ENCODE measurements at places on chromosomes 6 and 20.

- DNase-seq = no peak
Observed at GRCh38 chr6:53741034-53741823, 53.6 kb upstream of the LRRC1 start.

- no peak for DNase-seq
Observed at GRCh38 chr6:169971081-169971861, 219.8 kb downstream of the ERMARD start.

DNA sequence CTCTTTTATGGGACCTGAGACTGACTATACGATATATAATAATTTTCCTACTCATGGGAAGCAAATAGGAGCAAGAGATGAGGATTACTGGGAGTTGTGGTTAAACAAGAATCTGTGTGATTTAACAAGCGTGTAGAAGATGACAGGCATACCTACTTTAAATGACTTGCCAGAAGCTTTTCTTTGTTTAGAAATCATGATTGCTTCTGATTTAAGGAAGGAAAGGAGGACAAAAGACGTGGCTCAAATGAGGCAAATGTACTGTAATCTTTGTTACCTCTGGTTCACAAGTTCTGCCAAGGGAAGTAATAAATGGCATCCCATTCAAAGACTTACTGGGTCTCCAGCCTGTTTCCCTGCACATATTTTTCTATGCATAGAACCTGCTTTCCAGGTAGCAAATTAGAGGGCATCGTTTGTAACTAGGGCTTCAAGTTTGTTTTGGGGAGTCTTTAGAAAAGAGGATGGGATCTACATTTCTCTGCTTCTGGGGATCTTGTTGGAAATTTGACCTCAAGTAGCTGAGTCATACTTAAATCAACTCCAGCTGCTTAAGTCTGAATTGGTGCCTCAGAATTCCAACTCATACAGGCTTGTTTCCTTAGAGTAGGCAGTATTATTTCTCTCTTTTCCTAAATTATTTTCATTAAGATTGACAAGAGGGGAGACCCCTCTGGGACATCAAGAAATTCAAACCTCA is 2.9 kb upstream of the TRMT11 start:
- peak; percentile 11 for DNase-seq

DNA sequence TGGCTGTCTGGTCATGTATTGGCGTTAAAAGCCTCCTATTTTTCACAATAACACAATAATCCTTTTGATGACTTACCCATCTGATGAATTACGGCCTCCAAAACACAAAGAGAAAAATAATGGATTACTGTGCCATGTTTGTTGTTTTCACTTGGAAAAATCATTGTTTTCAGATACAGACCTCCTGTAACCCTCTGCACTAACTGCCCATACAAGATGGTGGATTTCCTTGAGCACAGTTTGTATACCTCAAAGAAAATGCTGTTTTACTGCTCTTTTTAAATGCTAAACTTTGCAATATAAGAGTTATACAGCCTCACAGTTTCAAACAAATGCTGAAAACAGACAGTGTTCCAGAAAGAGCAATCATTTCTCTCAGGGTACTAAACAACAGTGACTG is 61.0 kb downstream of the SMLR1 start:
- no peak for DNase-seq

DNA sequence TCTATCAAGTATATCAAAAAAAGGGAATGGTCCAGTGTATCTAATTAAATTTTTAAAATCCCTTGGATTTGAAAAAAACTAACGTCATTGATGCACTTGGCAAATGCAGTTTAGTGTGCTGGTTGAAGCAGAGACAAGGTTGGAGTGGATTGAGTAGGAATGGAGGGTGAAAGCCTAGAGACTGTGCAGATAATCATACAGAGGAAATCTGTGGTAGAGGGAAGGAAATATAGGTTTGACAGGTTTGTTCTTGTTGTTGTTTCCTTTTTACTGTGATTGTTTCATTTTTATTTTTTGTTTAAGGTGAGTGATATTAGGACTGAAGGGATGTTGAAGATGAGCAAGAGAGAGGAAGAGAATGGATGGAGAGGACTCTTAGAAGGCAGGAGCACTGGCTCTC is 29.0 kb upstream of the L3MBTL3 start:
- no peak for DNase-seq
